ENCODE measurements at places on chromosomes 11 and 22.

GRCh38 chr11:11243209-11243589 is 109.9 kb downstream of the CSNK2A3 start:
- no peak for DNase-seq

DNA sequence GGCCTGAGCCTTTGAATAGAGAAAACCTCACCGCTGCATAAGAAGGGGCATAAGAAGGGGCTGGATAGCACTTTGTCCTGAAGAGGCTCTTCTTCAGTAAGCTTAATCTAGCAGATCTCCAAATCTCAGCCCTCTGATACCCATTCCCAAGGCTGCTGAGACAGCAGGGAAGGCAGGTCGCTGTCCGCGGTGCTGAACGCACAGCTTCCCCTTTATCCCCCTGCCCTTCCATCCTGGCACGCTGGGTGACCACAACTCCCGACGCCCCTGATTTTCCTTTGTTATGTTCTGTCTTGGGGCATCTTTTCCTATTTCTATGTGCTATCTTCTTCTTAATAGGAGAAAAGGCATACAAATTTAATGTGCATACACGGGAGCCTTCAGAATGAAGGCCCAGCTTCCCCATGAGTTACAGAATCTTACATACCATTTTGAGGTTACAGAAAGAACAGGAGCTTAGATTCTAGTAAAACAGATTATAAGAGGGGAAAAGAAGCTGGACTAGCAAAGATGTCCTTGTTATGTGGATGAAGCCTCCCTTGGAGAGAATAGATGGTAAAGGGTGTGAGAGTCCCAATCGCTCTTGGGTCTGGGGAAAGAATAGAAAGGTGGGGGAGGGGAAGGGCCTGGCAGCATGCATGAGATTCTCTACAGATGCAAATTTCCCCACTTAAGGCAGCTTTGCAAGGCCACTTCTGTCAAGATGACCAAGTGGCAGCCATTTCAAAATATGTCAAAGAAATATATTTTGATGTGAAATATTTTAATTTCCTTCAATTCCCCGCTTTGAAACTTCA is 5.7 kb upstream of the SULT4A1 start:
- peak; percentile 64 for DNase-seq

GRCh38 chr11:48341466-48341865 is 16.7 kb downstream of the OR4C3 start:
- no peak for DNase-seq

GRCh38 chr22:35726933-35727332 is 9.3 kb downstream of the APOL5 start:
- no peak for DNase-seq

- no peak for DNase-seq
Measured at GRCh38 chr11:101944923-101945322, 28.6 kb upstream of the ANGPTL5 start.

DNA sequence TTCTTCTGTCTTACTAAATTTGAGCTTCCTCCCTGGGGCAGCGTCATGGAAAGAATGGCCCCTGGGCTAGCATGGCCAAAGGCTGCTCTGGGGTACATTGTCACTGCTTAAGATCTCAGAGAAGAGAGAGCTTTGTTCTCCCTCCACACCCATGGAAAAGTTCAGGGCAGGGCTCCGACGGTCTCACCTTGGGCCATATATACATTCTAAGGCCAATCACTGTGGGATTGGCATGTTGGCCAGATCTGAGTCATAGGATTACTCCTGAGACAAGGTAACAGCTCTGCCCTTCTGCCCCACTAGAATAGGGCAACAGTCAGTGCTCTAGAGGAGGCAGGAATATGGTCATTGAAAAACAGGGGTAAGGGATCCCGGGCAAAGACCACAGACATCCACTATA is 56.2 kb downstream of the BUD13 start:
- no peak for DNase-seq

DNA sequence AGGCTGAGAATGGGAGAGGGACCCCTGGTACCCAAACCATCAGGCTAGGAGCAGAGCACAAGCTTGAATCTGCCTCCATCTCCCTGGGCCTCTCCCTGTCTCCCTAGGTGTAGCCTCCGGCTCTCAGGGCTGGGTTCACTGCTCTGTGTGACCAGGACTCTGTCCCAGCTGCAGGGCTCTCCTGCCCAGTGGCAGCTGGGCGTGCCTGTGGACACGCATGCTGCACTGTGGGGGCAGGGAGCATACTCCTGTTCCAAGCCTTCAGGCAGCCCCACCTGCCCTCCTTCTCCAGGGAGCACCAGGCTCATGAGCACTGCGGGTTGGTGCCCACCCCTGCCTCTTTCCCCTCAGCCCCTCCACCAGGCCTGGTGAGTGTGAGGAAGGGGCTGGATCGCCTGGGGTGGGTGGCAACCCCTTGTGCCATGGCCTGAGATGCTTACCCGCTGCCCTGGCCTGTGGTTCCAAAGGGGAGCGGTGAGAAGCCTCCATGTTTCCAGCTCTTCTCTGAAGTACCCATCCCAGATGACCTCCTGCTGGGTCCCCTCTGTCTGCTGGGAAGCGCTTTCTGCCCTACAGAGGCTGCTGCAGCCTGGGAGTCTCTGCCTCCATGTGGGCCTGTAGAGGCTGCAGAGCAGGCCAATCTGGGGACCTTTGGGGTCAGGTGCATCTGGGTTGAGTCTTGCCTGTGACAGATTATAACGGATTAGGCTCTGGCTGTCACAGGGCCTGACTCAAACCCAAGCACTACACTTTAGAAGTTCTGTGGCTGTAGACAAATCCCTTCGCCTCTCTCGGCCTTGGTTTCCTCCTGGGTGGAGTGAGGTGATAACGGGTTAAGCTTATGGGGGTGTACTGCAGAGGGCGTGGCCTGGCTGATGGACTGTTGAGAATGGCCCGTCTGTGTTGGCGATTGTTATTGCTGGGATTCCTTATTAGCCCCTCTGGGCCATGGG is 43.7 kb downstream of the WNT11 start:
- no peak for DNase-seq

DNA sequence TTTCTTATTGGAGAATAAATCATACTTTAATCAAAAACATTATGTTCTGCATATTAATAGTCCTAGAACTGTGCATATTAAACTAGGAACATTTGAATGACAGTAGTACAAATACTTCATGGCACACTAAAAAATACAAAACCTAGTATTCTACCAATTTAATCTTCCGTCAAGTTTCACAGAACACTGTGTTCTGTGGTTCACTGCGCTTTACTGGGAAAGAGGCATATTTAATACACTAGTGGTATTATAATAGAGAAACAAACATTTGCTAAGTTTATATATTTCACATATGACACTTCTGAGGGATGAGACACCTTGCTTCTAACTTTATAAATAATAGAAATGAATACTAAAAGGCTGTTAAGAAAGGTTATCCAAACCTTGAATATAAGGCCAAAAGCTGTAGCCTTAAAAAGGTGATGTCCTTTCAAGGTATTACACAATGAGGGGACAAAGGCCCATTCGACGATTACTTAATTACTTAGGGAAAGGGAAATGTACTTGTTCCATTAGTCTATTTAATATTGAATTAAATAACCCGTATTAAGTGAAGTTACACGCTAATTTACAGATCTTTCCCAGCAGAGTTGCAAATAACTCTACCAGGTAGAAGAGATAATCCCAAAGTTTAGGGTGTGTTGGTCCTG is 48.0 kb downstream of the NARS2 start:
- DNase-seq, result no peak

DNA sequence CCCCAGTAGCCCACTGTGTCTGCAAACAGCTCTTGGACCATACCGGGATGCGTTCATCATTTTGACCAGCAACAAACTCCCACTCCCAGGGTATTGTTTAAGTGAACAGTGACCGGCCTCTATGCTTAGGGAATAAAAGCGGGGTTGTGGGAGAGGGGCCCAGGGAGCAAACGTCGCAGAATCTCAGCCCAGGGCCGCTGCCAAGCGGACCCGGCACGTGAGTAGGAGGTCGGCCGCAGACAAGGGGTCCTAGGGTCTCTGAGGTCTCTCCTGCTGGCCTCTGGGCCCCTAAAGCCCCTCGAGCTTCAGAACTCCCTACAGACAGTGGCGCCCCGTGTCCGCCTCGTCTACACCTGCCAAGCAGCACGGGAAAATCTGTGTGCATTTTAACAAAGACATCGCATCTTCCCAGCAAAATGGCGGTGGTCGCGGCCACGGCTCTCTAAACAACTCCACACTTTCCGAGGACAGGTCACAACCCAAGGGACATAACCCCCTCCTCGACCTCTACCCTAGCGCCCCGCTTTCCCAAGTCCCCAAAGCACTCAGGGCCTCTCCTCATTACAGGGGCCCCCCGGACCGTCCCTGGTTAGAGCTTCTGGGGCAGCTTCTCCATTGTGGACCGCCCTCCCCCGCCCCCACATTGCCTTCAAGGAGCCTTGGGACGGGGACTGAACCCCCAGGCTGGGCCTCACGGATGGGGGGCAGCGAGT is 3.9 kb upstream of the GCAT start:
- DNase-seq, result no peak

DNA sequence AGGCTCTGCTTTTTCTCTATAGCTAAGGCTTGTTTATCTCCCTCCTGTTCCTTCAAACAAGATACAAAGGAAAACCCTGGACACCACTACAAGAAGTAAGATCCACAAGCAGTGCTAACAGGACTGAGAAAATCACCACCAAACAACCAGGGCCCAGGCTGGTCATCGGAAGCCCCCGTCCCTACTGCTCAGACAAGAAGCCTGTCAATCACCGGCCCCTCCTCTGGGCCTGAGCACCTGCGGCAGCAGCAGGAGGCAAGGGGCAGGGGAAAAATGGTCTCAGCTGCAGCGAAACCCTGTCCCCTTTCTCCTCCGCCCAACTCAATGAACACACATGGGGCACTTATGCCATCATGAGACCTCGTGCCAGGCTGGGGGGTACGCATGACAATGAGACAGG is 155.2 kb downstream of the CEP164 start:
- DNase-seq, result no peak

DNA sequence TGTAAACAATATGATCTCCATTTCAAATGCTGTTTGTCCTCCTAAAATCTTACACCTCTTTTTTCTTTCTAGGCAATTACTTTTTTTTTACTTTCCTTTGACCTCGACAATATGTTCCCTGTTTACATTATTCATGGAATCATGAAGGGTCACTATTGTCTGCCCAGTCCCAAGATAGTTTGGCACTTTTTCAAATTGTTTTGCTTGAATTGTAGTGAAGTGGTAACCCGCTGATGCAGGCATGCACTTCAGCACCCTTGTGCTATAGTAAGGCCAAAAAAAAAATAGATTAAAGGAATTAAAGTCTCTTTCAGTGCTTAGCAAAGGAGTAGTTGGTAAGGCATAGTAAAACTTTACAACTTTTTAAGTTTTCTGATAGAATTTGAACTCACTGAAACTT is 90.9 kb downstream of the PAX6 start:
- no peak for DNase-seq

- DNase-seq, result no peak
Measured at GRCh38 chr11:2121227-2122130, 17.7 kb downstream of the IGF2 start.

GRCh38 chr11:14643697-14644225 is at the start of gene PDE3B:
Gene PDE3B (plus strand): TSS chr11:14643804. CDS start chr11:14644076, 272 bp downstream.
- peak; percentile 18 for DNase-seq

DNA sequence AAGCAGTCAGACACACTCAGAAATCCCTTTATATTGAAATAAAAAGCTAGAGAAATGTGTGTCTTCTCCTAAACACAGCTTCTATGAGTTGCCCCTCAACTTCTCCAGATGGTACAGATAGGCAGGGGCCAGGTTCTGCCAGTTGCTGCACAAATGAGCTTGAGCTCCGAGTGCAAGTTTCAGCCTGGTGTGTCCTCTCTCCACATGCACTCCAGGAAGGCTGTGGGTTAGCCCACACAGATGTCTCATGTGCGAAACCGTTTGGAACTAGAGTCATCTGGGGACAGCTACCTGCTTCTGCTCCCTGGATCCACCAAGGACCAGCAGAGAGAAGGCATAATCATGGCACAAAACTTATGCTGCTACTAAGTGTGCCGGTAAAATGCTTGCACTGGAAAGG is 812.6 kb downstream of the OPCML start:
- DNase-seq, result no peak

DNA sequence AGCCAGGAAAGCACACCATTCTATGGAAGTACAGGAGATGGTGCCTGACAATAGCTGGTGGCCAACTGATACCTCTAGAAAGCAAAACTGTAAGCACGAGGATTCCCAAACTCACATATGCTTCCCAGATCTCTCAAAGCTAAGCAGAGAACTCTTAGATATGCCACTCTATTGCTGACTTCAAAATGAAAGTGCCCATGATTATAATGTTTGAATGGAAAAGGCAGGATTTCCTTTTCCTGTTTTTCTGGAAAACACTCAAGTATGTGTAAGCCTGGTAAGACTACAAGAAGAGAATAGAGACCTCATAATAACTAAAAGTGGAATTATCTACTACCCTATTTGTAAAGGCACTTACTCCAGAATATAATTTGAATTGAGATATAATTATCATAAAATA is 2.6 kb upstream of the CARD18 start:
- DNase-seq, result no peak

- DNase-seq, result no peak
Measured at GRCh38 chr11:34997952-34998528, 81.6 kb downstream of the PDHX start.

All from HTR-8/SVneo (cell line).